Progenitor cell of endocrine pancreas (in vitro differentiated cells): ENCODE measurements at places on chromosomes 4 and X.

DNA sequence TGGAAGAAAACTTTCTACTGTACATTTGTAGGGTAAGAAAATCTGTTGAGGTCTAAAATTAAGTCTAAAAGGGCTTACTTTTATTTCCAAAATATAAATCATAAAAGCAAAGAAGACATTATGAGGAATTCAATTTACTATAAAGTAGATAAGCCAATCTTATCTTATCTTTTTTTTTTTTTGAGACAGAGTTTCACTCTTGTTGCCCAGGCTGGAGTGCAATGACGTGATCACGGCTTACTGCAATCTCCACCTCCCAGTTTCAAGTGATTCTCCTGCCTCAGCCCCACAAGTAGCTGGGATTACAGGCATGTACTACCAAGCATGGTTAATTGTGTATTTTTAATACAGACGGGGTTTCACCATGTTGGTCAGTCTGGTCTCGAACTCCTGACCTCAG lies 166.9 kb downstream of the NR3C2 start:
- DNase-seq = no peak

GRCh38 chr4:40118861-40119260 lies 62.2 kb downstream of the N4BP2 start:
- no peak for DNase-seq

GRCh38 chr4:186760576-186760975 lies 36.9 kb upstream of the FAT1 start:
- DNase-seq = no peak

- no peak for DNase-seq
Observed at GRCh38 chr4:153781280-153781679, 7.6 kb downstream of the SFRP2 start.

- no peak for DNase-seq
Observed at GRCh38 chrX:136104936-136105335, 42.4 kb upstream of the FHL1 start.

GRCh38 chr4:109440948-109441347 lies 7.3 kb downstream of the SEC24B start:
- no peak for DNase-seq

DNA sequence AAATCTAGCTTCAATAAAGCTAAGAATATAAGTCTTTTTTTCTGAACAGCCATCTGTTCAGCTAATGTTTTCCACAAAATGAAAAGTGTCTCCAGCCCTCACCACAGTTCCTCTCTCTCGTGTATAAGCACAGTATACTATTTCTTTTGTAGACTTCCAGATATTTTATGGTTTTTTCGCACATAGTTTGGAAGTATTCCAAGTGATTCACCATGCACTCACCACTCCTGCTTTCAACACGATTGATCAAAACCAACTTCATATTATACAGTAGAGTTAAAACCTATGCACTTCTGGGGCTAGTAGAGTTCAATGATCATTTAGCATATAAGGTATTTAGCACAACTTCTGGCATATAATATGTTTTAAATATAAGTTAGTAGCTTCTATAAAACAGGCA lies 105.8 kb upstream of the DCAF12L1 start:
- no peak for DNase-seq

DNA sequence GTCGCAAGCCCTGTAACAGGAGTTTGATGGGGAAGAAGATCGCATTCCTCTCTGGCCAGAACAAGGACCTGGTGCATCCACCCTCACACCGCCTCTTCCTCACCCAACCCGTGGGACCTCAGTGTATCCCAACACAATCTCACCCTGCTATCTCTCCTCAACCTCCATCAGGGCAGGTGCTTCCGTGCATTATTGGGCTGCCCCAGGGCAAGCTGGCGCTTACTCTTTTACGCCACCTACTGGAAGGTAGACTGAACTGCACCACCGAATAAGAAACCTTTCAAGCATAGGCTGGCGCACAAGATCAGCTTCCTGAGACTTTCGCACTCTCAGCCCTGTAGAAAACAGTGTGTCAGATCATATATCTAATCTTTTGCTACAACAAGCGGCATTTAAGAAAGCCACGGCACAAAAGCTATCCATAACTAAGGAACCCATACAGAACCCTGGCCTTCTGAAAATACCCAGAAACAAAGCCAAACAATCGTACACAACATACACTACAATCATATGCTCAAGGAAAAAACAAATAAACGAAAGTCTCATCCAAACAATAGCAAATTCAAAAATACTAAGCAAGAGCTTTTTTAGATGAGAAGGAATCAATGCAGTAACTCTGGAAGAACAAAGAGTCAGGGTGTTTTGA lies 209.3 kb downstream of the UGT8 start:
- peak; percentile 11 for DNase-seq

DNA sequence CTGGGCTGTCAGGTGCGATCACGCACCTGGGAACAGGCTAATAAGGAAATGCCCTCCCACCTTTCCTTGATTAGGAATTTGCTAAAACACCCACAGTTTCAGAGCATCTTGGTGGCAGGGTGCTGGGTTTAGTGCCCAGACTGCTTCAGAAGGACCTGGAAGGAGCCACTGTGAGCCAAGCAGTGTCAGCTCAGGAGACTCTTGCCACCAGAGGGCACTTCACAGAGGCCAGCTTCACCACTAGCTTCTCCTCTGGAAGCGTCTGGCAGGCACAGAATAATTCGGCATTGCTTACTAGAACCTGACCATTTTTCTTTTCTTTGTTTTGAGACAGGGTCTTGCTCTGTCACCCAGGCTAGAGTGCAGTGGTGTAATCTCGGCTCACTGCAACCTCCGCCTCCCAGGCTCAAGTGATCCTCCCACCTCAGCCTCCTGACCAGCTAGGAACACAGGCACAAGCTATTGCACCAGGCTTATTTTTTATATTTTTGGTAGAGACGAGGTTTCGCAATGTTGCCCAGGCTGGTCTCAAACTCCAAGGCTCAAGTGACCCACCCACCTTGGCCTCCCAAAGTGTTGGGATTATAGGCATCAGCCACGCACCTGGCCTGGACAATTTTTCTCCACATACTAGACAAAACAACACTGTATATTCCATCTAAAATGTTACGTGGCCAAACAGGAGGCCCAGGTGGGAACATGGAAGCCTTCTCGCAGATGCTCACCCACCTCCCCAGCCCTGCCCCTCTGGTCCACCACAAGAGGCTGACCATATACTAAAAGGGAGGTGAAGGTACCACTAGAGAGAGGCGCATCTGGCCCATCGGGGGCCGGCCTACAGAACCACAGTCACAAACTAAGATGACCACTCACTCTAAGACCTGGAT lies 14.1 kb downstream of the NOP14 start:
- no peak for DNase-seq

DNA sequence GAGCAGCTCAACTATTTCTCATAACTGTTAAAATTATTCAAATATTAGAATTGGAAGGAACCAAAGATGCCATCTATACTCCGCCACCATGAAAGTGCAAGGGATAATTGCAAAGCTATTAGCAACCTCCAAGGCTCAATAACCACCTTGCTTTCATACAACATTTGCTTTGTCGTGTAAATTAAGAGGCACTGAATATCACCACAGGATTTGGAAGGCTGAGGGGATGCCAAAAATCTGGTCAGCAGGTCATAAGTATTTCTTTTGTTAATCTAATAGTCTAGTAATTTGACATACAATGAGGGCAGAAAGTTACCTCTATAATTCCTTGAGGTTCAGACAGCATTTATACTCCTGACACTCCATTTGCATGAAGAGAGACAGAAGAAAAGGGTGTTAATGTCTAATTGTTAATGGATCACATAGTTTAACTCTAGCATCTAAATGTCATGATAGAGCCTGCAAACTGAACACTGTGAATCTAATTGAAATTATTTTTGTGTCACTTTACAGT lies 200.9 kb upstream of the DIAPH2 start:
- no peak for DNase-seq

DNA sequence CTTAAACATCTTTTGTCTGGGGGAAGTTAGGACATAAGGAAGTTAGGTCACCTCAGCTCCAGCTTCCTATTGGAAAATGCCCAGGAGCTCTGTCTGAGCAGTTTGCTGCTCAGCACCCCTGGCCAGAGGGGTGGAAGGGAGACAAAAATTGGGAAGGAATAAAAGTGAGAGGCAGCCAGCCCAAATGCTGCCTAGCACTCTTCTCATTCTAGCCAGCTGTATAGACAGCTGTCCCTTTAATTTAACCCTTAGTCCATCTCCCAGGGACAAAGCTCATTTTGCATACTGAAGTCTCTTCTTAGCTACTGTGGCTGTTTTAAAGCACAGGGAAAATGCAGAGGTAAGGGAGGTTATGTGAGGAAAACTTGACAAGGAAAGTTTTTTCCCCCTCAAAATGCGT lies 89.5 kb upstream of the CITED1 start:
- no peak for DNase-seq

DNA sequence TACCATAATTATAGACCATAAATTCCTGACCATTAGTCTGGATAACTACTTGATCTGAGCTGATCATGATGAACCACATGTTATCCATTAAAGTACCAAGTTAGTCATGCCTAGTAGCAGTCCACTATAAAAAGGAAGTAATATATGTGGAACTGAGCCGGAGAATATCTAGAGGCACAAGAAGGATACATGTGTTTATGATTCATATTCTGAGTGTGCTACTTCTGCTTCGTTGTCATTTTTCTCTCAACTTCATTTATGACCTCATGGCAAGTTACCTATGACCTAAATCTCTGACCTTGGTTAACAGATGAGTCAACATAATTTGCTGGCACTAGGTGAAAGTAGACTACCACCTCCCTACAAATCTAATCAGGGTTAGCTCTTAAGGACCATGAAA lies 56.5 kb upstream of the ANKRD17 start:
- DNase-seq = no peak

GRCh38 chr4:137312257-137312656 lies 220.0 kb downstream of the PCDH18 start:
- no peak for DNase-seq

GRCh38 chr4:116122124-116122523 lies 963.3 kb downstream of the TRAM1L1 start:
- no peak for DNase-seq

GRCh38 chrX:152600853-152601633 lies 36.7 kb upstream of the GABRQ start:
- no peak for DNase-seq

- DNase-seq = no peak
Observed at GRCh38 chr4:100258675-100259074, 68.4 kb upstream of the DDIT4L start.

DNA sequence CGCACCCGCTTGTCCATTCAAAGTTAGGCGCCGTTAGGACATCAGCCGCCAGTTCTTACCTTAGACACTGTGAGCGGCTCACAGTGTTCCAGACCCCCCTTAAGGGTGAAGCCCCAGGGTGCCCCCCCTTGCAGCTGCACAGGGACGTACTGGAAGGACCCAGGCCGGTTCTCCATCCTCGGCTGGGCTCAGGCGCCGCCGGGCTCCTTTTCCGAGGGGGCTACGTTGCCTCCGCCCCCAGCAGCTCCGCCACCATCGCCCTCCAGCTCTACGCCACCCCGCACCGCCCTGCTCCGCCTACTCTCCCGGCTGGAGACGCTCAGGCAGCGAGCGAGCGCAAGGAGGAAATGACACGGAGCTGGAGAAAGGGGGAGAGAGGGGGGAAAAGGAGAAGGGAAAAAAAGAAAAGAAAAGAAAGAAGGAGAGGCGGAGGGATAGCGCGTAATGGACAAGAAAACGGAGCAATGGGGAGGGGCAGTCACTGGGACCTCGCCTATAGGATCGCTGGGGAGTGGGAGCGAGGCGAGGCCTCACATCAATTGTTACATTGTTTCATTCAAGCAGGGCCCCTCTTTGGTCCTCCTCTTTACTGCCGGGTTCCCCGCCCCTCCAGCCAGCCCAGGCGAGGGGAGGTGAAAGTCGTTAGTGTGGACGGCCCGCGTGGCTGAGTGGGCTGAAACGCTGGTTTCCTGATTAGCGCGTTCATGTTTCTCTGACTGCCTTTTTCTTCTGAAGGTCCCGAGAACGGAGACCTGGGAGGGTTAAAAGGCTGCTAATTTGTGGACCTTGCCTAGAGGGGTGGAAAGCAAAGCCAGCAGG lies at the start of gene SHROOM4:
TSS of gene SHROOM4 (minus strand) at position 352 of the 819 bp plus-strand sequence. CDS start at position 176, 176 bp downstream.
- peak; percentile 19 for DNase-seq

DNA sequence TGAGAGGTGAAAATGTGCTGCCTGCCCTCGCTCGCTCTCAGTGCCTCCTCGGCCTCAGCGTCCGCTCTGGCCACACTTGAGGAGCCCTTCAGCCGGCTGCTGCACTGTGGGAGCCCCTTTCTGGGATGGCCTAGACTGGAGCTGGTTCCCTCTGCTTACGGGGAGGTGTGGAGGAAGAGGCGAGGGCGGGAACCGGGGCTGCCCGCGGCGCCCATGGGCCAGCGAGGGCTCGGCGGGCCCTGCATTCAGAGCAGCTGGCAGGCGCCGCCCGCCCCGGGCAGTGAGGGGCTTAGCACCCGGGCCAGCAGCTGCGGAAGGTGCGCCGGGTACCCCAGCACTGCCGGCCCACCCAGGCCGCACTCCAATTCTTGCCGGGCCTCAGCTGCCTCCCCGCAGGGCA lies 39.6 kb downstream of the TRIML1 start:
- DNase-seq = no peak

- no peak for DNase-seq
Observed at GRCh38 chrX:153993079-153993478, 20.5 kb downstream of the TMEM187 start.

DNA sequence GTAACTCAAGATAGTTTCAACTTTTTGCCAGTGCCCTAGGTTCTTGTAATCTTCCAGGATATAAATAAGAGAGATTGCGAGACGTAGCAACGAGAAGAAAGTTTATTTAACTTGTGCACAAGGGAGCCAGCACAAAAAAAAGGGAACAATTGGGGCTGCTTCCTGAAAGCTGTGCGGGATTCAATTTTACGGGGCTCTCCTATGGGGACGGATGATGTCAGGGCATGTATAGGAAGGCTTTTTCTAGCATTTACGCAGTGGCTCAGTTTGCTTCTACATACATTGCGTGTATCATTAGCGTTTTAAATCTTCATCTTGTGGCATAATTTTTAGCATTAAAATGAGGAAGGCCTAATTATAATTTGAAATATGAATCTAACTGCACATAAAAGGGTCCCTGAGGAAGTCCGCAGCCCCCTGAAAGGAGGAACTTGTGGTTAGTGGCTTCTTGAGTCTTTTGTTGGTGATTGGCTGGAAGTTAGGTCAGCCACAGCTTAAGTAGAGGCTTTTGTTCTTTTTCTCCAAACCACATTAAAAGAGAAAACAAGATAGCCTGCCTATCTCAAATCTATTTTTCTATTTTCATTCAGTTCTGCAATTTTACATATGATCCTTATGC lies 668.2 kb upstream of the NDST4 start:
- no peak for DNase-seq
